ENCODE measurements at places on chromosomes 7 and 10.

GRCh38 chr10:55653531-55653930, 707.5 kb downstream of the ZWINT start:
- DNase-seq, result no peak

DNA sequence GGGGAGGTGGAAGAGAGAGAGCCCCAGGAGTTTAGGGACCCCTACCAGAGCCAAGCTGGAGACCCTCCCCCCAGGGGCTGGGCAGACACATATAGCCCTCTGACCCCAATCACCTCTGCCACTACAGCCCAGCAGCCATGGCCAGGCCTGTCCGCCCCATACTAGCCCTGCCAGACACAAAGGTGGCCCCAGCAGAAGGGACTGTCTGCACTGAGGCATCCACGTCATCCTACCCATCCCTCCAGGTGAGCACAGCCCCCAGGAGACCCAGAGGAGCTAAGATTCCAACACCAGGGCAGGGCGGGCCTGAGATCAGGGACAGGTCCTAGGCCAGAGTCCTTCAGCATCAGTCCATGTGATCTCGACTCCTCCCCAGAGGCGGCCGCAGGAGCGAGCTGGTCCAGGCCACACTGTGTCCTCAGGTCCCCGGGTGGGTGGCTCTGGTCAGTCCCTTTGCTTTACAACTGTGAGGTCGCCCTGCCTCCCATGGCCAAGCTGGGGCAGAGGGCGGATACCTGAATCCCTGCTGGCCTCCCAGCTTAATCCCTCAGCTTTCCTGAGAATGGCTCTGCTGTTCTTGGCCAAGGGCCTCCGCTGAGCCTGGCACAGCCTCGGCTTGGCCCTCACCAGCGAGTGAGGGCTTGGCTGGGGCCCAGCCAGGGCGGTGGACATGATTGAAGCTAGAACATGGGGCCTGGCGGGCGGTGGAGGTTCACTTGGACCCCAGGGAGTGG, 14.3 kb upstream of the ELN start:
- no peak for DNase-seq

DNA sequence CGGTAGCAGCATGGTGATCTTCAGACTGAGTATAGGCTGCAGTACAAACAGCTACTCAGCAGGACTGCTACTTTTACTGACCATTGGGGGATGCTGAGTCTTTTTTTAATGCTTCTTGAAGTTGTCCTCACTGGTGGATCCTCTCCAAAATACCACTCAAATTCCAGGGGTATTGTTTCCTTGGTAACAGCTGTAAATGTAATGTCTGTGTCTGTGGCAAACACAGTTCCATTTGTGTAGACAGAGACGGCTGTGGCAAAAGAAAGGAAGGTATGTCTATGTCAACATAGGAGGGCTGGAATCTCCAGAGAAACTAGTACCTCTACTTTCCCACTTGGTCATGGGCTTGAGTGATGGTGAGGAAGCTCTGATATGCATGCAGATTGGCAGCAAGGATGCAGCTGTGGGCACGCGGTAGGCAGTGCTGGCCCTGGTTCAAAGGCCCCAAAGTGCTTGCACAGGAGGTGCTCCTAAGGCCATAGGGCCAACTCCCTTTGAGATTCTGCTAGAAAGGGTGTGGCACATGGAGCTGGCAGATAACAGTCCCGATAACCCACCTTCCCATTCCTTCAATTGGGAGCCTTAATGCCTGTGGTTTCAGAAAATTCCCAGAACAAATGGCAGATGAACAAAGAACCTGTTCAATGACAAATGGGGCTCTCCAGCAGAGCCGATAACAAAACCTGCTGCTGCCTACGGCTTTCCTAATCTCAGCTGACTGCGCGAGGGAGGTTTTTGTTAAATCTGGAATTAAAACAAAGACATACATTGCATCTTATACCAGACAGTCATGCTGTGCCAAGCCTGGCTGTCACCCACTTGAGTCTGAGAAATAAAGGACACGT, 43.0 kb downstream of the PKD1L1 start:
- peak; percentile 13 for DNase-seq

DNA sequence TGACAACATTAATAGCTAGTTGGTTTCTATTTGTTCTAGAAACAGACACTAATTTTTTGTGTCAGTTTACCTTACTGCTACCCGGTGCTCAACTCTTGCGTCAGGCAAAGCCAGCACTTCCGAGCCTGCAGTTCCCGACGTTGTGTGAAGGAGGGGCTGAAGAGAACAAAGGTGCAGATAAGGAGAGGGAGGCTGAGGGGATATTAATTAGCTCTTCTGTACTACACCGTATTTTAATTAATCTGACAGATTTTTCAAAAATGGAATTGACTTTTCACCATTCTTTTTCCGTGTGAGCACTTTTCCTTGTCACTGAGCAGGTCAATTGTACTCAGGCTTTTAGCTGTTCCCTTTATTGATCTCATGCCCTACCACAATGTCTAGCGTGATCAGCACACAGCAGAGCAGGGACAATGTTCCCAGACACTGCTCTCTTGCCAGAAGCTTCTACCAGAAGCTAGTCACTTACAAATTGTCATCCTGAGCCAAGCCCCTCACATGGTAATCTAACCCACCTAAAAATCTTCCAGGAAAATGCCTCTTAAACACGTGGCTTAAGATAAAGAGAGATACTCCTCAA, 650.5 kb upstream of the MKI67 start:
- no peak for DNase-seq

DNA sequence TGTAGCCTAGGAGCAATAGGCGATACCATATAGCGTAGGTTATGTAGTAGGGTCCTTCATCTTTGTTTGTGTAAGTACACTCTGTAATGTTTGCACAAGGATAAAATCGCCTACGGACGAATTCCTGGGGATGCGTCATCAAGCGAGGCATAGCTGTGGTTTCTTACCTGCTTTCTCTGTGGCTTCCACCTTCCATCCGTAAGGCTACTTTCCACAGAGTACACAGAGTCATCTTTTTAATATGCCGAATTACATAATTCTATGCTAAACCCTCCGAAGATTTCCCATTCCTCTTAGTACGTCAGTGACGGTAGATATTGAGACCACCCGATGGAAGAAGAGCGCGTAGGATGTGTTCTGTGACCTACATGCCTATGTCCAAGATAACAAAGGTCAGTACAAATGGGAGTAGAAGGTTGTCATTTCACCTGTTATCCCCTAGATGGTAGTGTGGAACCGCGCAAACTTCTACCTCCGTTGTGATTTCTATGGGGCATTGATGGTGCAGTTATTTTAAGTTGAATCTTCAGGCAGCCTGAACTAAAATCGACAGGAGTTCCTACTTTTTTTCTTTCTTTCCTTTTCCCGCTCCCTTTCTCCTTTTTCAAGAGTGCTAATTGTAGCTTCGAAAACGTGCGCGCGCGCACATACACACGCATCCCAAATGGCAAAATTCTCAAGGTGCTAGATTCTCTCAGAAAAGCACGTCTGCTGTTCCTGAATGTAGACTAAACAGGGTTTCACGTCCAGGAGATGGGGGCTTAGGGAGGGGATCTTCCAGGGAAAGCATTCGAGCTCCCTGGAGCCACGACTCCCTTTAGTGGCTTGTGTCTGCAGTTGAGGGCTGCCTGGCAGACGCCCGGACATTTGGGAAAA, 111.7 kb upstream of the MBL2 start:
- DNase-seq, result peak; percentile 74

DNA sequence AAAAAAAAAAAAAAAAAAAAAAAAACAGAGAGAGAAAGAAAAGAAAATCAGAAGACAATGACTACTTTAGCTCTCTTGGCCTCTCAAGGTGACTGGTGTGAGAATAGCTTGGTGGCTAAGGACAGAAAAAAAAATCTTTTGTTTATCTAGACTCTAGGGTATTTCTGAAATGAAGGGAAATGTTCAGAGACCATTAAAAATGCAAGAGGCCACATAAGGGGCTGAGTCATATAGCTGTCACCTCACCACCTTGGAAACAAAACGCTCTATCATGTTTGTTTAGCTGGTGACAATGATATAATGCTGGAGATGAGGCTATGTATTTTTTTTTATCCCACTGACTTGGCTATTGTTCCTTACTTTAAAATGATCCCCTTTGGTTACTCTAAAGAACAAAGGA, 287.0 kb upstream of the CDC14C start:
- DNase-seq, result no peak

GRCh38 chr10:32937911-32938424, 20.1 kb downstream of the ITGB1 start:
- DNase-seq, result peak; percentile 43

DNA sequence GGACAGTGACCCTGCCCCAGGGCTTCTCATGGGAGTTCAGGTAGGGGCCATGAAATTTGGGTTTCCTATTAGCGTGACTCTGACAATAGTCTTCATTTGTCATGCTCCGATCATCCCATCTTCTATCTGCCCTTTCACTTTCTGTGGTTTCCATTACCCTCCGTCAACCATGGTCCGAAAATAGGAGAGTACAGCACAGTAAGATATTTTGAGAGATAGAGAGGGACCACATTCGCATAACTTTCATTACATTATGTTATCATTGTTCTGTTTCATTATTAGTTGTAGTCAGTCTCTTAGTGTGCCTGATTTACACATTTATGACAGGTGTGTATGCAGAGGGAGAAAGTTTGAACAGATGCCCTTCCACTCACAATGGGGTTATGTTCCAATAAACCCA, 649.2 kb downstream of the SDK1 start:
- no peak for DNase-seq

- DNase-seq, result no peak
These were observed 578.5 kb downstream of the GALNT17 start for GRCh38 chr7:71710442-71710841.

GRCh38 chr7:135075716-135076115, 72.2 kb upstream of the TMEM140 start:
- no peak for DNase-seq

DNA sequence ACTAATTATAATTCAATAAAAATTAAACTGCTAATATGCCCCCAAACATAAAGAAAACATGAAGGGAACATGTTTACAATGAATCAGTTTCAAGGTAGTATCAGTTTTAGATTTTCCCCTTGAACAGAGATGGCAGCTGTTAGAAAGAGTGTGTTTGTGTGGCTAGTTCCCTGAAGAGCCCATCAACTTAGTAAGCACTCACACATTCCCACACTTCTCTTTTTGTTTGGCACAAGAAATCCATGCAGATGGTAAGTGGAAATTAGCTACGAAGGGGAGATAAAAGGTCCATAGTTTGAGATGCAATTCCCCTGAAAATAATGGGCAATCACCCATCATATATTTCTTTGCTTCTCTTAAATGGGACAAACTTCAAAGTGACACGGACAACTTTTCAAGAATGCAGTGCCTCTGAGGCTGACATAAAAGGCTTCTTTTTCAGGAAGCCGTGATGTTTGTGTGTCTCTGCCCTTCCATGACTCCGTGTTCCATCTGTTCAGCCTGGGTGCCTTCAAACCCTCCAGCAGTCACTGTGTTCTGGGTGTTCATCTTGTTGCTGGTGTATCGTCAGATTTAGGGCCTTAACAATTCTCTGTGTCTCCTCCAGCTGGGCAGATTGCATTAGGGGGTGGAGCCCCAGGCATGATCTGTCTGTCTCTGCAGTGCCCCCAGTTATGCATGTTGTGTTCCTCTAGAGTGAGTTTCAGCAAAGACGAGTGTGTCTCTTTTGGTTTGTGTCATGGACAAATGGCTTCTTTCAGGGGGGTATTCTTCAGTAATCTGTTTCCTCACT, 259.5 kb upstream of the NPY start:
- no peak for DNase-seq

- DNase-seq, result no peak
These were observed 214.8 kb downstream of the GLRX3 start for GRCh38 chr10:130350996-130351395.

- peak; percentile 76 for DNase-seq
These were observed 337.5 kb upstream of the KCND2 start for GRCh38 chr7:119935418-119936025.

GRCh38 chr10:29285624-29286051, 3.2 kb upstream of the LYZL1 start:
- no peak for DNase-seq

- DNase-seq, result no peak
These were observed 1.2 kb upstream of the TFR2 start for GRCh38 chr7:100642534-100642907.

- peak; percentile 97 for DNase-seq
These were observed 52.3 kb upstream of the SLC35B4 start for GRCh38 chr7:134368851-134369544.

All from cardiac muscle cell (in vitro differentiated cells and primary cell).